ENCODE measurements at places on chromosomes 7 and 10.

DNA sequence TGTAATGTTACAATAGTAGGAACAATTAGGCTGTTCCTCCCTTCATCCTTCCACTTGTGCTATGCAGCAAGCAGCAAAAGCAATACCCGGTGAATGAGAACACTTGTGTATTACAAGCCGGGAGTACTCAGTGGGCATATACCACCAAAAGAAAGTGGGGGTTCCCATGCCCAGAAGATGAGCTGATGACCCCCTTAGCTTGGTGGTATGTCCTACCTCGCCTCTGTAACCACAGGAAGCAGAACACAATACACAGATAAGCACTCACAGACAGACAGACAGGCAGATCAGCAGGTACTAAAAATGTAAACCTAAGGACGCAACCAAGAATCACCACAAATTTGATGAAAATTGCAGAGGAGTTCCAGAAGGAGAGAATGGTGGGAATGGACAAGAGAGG, 15.5 kb upstream of the KIF20B start:
- no peak for DNase-seq

DNA sequence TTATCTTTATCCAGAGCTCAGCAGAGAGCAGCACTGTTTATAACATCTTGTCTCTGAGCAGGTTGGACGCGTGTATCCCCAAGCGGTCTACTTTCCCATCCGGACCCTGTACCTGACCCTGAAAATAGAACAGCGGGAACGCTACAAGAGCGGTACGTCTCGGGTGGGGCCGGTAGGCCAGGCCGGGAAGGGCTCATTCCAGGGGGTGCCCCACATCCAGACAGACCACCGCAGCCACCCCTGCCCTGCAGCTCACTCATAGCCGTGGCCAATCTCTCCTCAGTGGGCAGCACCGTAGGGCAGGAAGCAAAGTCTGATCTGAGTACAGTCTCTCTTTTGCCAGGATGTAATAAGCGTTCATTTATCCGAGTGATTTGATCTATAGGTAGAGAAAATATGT, 113.7 kb downstream of the TRRAP start:
- no peak for DNase-seq

GRCh38 chr10:97291357-97292096, 910 bp downstream of the ARHGAP19 start:
- no peak for DNase-seq

GRCh38 chr7:26151650-26151952, 397 bp upstream of the NFE2L3 start:
- no peak for DNase-seq

GRCh38 chr7:16741676-16742075, 11.9 kb upstream of the TSPAN13 start:
- no peak for DNase-seq

- DNase-seq, result no peak
Measured at GRCh38 chr7:2808891-2809665, 35.0 kb downstream of the GNA12 start.

DNA sequence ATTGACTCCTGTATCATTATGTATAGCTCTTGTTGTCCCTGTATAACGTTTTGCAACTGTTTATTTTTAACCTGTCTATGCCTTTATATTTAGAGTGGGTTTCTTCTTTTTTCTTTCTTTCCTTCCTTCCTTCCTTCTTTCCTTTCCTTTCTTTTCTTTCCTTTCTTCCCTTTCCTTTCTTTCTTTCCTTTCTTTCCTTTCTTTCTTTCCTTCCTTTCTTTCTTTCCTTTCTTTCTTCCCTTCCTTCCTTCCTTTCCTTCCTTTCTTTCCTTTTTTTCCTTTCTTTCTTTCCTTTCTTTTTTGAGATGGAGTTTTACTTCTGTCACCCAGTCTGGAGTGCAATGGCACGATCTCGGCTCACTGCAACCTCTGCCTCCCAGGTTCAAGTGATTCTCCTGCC, 5.9 kb downstream of the JAKMIP3 start:
- DNase-seq, result no peak

GRCh38 chr10:97399843-97400545, 1.1 kb downstream of the RRP12 start:
- DNase-seq, result no peak

- DNase-seq, result no peak
Measured at GRCh38 chr7:91463330-91463729, 199.1 kb downstream of the FZD1 start.

DNA sequence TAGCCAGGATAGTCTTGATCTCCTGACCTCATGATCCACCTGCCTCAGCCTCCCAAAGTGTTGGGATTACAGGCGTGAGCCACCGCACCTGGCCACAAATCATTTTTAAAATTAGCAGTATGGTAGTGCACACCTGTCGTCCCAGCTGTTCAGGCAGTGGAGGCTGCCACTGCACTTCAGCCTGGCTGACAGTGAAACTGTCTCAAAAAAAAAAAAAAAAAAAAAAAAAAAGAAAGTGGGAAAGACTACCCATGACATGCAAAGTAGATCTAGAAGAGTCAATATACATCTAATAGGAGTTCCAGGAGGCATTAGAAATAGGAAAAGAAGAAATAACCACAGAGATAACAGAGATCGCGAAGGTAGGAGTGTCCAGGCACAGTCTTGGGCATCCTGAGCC, 3.2 kb downstream of the CSGALNACT2 start:
- no peak for DNase-seq

DNA sequence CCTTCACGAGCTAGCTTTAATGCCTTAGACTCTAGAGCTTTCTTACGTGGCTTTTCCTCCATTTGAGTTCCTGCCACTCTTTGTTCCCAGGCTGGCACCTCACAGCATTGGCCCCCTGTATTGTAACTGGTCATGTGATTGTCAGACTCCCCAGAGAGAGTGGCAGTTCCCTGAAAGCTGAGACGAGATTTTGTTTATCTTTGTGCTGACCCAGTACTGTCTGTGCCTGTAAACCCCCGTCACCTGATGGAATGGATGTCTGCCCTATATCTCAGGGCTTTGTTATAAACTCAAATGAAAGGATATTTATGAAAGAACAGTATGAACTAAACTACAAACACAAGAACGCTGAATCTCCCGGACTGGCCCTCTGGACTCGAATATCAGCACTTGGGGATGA, 13.0 kb downstream of the NOBOX start:
- no peak for DNase-seq

- DNase-seq, result no peak
Measured at GRCh38 chr10:97197030-97197500, 11.3 kb upstream of the SLIT1 start.

GRCh38 chr7:157483971-157484410, 147.2 kb downstream of the DNAJB6 start:
- DNase-seq, result no peak

GRCh38 chr10:31143331-31143935, 111.8 kb upstream of the ZNF438 start:
- no peak for DNase-seq

DNA sequence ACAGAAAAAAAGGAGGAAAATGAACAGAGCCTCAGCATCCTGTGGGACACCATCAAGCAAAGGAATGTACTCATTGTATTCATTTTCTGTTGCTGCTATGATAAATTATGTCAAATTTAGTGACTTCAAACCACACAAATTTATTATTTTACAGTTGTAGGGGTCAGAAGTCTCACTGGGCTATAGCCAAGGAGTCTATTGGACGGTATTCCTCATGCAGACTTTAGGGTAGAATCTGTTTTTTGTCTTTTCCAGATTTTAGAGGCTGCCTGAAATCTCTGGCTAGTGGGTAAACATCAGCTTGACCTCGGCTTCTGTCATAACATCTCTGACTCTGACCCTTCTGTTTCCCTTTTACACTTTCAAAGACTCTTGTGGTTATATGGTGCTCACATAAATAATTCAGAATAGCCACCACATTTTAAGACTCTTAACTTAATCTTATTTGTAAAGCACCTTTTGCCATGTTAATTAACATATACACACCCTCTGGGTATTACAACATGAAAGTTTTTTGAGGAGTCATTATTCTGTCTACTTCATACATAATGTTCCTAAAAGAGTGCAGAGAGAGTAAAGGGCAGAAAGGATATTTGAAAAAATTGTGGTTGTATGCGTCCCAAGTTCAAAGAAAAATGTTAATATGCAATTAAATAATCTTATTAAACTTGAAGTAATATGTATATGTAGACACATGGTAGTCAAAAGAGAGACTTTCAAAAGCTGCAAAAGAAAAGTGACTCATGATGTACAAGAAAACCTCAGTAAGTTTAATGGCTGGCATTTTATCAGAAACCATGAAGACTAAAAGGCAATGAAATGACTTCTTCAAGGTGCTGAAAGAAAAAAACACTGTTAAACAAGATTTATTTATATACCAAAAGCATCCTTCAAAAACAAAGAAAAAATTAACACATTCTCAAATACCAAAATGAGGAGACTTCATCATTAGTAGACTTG, 70.8 kb upstream of the MEOX2 start:
- no peak for DNase-seq

DNA sequence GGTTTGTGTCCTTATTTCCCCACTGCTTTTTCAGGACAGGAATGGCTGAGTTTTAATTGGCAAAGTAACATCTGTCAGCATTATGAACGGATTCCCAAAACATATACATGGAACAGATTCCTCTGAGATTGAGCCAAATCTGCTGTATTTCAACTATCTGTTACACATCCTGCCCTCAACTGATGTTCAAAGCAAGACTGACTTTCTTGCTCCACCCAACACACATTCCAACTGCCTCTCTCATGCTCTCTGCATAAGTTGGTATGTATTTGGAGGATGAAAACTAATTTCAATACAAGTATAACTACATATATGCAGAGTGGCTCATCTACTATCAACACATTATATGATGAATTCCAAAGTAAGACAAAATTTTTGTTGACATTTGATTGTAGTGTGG, 342.2 kb downstream of the GATA3 start:
- no peak for DNase-seq
